ENCODE measurements at places on chromosomes 3 and 15. TPM values are rescaled to one million over a fixed set of nuclear protein-coding genes. Genes with fewer than 3 reads are reported as not detected.
A peak's percentile ranks its signal among the peaks of the same experiment; 100 is the strongest.

GRCh38 chr3:12601072-12601471, 44.2 kb downstream of the MKRN2 start:
- H3K36me3 ChIP-seq = peaks cover 47% of the 10 kb centered on the region
- peaks cover 5% of the 10 kb centered on the region for H3K4me1 ChIP-seq
- no peak overlapping the region for H3K27ac ChIP-seq
- DNase-seq = no peak

DNA sequence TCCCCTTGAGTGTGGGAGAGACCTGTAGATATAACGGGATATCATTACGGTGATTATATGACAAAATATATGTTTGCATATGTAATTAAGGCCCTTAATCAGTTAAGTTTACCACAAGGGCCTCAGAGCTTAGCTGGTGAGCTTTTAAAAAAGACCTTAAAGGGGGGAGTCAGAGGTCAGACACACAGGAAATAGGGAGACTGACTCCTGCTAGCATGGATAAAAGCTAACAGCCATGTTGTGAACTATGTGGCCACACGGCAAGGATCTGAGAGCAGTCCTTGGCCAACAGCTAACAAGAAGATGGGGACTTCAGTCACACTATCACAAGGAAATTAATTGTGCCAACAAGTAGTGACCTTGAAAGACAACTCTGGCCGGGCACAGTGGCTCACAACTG, 3.1 kb downstream of the STAG1 start:
- DNase-seq = no peak
- peaks cover 43% of the 10 kb centered on the region for H3K4me1 ChIP-seq
- H3K27ac ChIP-seq = peak overlapping the region; percentile 25

GRCh38 chr3:36992806-36993325, at the start of gene EPM2AIP1:
TSS of gene EPM2AIP1 (minus strand) at chr3:36993131. CDS start at chr3:36993077, 54 bp downstream.
- no peak within 1 kb of the TSS for H3K27ac ChIP-seq
- H3K36me3 ChIP-seq = peaks cover 43% of the 10 kb centered on the region

CCR3 gene
- not detected for total RNA-seq

GRCh38 chr3:42707620-42708355, 5.2 kb upstream of the HHATL start:
- no peak for DNase-seq
- H3K4me1 ChIP-seq = no peaks in the 10 kb centered on the region
- no peaks in the 10 kb centered on the region for H3K36me3 ChIP-seq
- H3K4me3 ChIP-seq = no peak overlapping the region
- H3K27me3 ChIP-seq = no peaks in the 10 kb centered on the region
- no peak overlapping the region for H3K27ac ChIP-seq

GRCh38 chr3:162367429-162368260, 871.0 kb downstream of the OTOL1 start:
- H3K27ac ChIP-seq = no peak overlapping the region
- no peak for DNase-seq
- no peaks in the 10 kb centered on the region for H3K27me3 ChIP-seq
- H3K4me1 ChIP-seq = no peaks in the 10 kb centered on the region
- H3K36me3 ChIP-seq = no peaks in the 10 kb centered on the region
- no peak overlapping the region for H3K4me3 ChIP-seq

GOLGA8G gene
- total RNA-seq = not detected

DNA sequence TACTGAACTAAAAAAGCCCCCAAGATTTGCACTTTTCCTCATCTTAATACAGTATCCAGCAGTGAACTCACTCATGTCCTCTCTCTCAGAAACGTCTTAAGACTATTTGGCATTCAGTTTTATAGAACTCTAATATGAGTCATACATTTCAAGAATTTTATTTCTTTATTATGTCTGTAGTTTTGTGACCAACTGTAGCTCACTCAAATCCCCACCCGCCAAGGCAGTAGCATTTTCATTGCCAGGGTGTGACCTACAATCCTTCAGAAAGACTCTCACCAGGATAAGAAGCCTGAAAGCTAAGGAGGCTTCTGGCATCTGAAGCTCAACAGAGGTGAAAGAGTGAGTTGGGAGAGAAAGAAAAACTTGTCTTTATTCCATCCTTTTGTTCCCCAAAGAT, 537.1 kb downstream of the RSL24D1 start:
- no peaks in the 10 kb centered on the region for H3K36me3 ChIP-seq
- no peak overlapping the region for H3K27ac ChIP-seq
- DNase-seq = no peak
- no peak overlapping the region for H3K4me3 ChIP-seq
- H3K4me1 ChIP-seq = no peaks in the 10 kb centered on the region
- H3K27me3 ChIP-seq = no peaks in the 10 kb centered on the region

GRCh38 chr15:85897895-85898717, 103.4 kb upstream of the KLHL25 start:
- H3K4me3 ChIP-seq = no peak overlapping the region
- peaks cover 20% of the 10 kb centered on the region for H3K27me3 ChIP-seq
- no peak for DNase-seq
- H3K36me3 ChIP-seq = no peaks in the 10 kb centered on the region
- H3K27ac ChIP-seq = no peak overlapping the region

GRCh38 chr3:181700168-181701087, 11.3 kb upstream of the SOX2 start:
- H3K4me1 ChIP-seq = peaks cover 32% of the 10 kb centered on the region
- no peak overlapping the region for H3K27ac ChIP-seq
- H3K4me3 ChIP-seq = peak overlapping the region; percentile 21
- H3K27me3 ChIP-seq = peaks cover 82% of the 10 kb centered on the region
- peaks cover 3% of the 10 kb centered on the region for H3K36me3 ChIP-seq
- peak; percentile 58 for DNase-seq

KLHL40 gene
- not detected for total RNA-seq

TRPM1 gene
- total RNA-seq = not detected

DNA sequence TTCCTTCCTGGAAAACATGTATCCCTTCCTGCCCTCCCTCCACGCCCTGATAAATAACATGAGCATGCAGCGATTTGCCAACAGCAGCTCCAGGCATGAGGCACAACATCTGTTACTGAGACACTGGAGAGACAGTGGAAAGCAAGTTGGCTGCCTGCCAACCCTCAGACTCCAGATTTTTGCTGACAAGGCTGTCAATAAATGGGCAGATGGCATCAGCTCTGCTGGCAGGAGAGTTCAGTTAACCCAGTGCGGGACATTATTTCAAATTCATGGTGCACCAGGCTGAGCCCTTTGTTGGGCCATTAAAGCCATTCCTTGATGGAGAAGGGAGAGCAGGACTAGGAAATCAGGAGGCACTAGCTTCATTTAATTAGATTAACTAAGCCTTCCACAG, 293.3 kb downstream of the MEX3B start:
- H3K4me1 ChIP-seq = no peaks in the 10 kb centered on the region
- H3K36me3 ChIP-seq = no peaks in the 10 kb centered on the region
- no peak overlapping the region for H3K4me3 ChIP-seq
- peaks cover under 1% of the 10 kb centered on the region for H3K27me3 ChIP-seq
- no peak for DNase-seq

OXTR gene
- total RNA-seq = 0.64 TPM

FAM227B gene
- 3.8 TPM for total RNA-seq

MOBP gene
- total RNA-seq = not detected

GRCh38 chr3:55169161-55169560, 241.3 kb upstream of the LRTM1 start:
- no peaks in the 10 kb centered on the region for H3K36me3 ChIP-seq
- DNase-seq = no peak
- no peaks in the 10 kb centered on the region for H3K27me3 ChIP-seq
- no peaks in the 10 kb centered on the region for H3K4me1 ChIP-seq

GRCh38 chr3:133112666-133113065, 74.5 kb downstream of the TMEM108 start:
- no peaks in the 10 kb centered on the region for H3K4me1 ChIP-seq
- peaks cover 6% of the 10 kb centered on the region for H3K27me3 ChIP-seq
- no peak for DNase-seq
- H3K27ac ChIP-seq = no peak overlapping the region
- no peak overlapping the region for H3K4me3 ChIP-seq
- no peaks in the 10 kb centered on the region for H3K36me3 ChIP-seq

GRCh38 chr3:42300778-42301177, 34.8 kb upstream of the CCK start:
- H3K4me1 ChIP-seq = no peaks in the 10 kb centered on the region
- DNase-seq = no peak
- H3K36me3 ChIP-seq = no peaks in the 10 kb centered on the region
- no peak overlapping the region for H3K27ac ChIP-seq
- no peak overlapping the region for H3K4me3 ChIP-seq

GRCh38 chr15:76328958-76329357, 7.6 kb upstream of the ISL2 start:
- H3K4me3 ChIP-seq = no peak overlapping the region
- no peak overlapping the region for H3K27ac ChIP-seq
- DNase-seq = no peak

PFN2 gene
- 2.9 TPM for total RNA-seq

IMPG2 gene
- 0.10 TPM for total RNA-seq

- H3K36me3 ChIP-seq = no peaks in the 10 kb centered on the region
- H3K27ac ChIP-seq = peak overlapping the region; percentile 28
- peaks cover 22% of the 10 kb centered on the region for H3K27me3 ChIP-seq
- H3K4me3 ChIP-seq = peak overlapping the region; percentile 81
- DNase-seq = peak; percentile 54
Measured at GRCh38 chr3:184524981-184525336, 36.6 kb upstream of the EPHB3 start.

TRH gene
- not detected for total RNA-seq

ALDH1L1 gene
- not detected for total RNA-seq

GRCh38 chr3:73572368-73572767, 52.4 kb downstream of the PDZRN3 start:
- no peaks in the 10 kb centered on the region for H3K36me3 ChIP-seq
- H3K4me1 ChIP-seq = no peaks in the 10 kb centered on the region
- H3K4me3 ChIP-seq = no peak overlapping the region
- no peak for DNase-seq
- H3K27ac ChIP-seq = no peak overlapping the region

DNA sequence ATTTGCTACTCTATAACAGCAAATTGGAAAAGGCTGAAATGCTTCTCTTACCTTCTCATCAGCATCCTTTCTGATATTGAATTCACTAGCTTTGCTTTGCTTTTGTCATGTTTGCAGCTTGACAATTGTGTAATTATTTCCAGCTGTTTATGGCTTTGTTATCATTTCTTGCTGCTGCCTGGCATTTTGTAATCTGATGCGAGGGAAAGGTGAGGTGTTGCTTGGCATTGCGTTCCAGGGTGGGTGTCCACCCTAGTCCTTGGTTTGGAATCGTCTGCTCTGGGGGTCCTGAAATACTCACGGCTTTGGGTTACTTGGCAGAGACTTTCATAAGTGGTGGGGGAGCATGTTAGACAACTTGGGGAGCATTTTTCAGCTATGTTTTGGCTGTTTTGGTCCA, 2.9 kb downstream of the CACNA2D3 start:
- peaks cover 3% of the 10 kb centered on the region for H3K4me1 ChIP-seq
- H3K27ac ChIP-seq = no peak overlapping the region
- DNase-seq = no peak
- no peak overlapping the region for H3K4me3 ChIP-seq
- no peaks in the 10 kb centered on the region for H3K36me3 ChIP-seq
- peaks cover 34% of the 10 kb centered on the region for H3K27me3 ChIP-seq

DNA sequence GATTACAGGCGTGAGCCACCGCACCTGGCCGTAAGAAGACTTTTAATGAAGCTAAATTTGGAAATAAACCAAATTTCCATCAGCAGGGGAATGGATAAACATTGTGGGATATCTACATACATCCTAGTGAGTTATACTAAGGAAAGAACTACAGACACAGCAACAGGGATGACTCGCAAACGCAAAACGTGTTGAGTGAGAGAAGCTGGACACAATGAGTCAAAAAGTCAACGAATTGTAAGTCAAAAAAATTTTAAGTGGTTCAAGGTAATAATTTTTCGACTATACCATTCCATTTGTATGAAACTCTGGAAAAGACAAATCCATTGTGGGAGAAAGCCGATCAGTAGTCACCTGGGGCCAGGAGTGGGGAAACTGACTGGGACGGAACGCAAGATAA, 19.9 kb downstream of the PLA2G4F start:
- no peaks in the 10 kb centered on the region for H3K4me1 ChIP-seq
- H3K4me3 ChIP-seq = no peak overlapping the region
- no peak overlapping the region for H3K27ac ChIP-seq
- H3K27me3 ChIP-seq = peaks cover 3% of the 10 kb centered on the region

DNA sequence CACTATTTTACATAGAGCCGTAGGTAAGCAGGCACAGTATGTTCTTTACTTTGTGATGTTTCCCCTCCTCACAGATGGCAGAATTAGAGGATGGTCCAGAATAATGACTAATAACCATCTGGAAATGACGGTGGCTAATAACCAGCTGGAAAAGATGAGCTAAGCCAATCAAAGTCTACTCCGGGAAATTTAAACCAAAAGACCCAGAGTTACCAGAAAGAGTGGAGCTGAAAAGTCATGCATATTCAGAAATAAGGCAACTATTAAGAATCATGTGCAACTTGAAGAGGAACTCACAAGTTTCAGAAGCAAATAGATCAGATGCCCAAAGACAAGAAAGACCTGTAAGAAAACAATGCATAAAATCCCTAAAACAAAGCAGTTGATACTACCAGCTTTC, 33.6 kb downstream of the DMXL2 start:
- no peak overlapping the region for H3K4me3 ChIP-seq
- DNase-seq = no peak
- no peaks in the 10 kb centered on the region for H3K4me1 ChIP-seq

- H3K27ac ChIP-seq = no peak overlapping the region
- no peak for DNase-seq
- peaks cover 8% of the 10 kb centered on the region for H3K27me3 ChIP-seq
- peaks cover 6% of the 10 kb centered on the region for H3K4me1 ChIP-seq
- no peak overlapping the region for H3K4me3 ChIP-seq
Measured at GRCh38 chr3:46191730-46192129, 16.4 kb downstream of the CCR1 start.

CSPG4 gene
- total RNA-seq = not detected

DNA sequence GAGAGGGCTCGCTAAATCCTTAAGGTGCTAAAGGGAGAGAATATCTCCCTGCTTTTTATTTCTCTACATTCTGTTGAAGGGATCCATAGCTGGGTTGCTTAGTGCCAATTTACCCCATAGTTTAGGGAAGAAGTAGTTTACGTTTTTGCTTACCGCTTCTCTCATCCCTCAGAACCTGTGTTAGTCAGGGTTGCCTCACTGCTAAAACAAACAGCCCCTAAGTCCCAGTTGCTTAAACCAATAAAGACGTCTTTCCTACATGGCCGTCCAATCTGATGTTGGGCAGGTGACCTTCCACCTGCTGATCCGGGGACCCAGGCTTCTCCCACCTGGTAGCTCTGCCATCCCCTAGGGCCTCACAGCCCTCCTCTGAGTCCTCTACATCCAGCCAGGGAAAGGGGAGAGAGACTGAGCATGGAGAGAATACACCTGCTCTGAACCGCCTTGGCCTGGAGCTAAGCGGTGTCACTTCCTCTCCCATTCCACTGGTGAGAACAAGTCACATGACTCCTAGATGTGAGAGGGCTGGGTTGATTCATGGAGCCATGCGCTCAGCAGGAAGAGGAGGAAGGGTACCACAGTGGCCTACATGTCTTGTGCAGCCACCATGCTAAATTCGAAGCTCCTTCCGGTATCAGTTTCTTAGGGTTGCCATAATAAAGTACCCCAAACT, 26.3 kb downstream of the DNASE1L3 start:
- DNase-seq = no peak
- H3K4me1 ChIP-seq = no peaks in the 10 kb centered on the region
- H3K27ac ChIP-seq = no peak overlapping the region
- no peak overlapping the region for H3K4me3 ChIP-seq
- no peaks in the 10 kb centered on the region for H3K36me3 ChIP-seq

MAP1A gene
- 1.5 TPM for total RNA-seq

GOLGB1 gene
- 22.7 TPM for total RNA-seq

RSRC1 gene
- total RNA-seq = 43.8 TPM

MUSTN1 gene
- total RNA-seq = 1.1 TPM

CIAO2A gene
- total RNA-seq = 97.4 TPM
